EL (cell line): ENCODE measurements at places on chromosomes 6 and 20.

DNA sequence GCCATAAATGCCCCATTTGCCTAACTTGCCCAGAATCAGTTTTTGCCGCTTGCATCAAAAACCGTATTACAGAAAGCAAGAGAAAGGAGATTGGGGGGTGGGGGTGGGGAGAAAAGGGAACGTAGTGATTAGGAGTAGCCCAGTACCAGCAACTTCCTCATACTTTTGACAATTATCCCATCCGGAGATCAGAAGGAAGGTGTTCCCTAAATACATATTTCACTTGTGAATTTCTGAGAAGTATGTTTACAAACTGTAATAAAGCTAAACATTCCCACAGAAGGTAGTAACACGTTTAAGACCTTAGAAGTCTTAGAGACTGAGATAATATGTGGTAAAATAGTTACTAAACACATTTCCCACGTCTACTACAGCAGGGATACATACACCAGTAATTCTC, 14.5 kb downstream of the PREP start:
- no peak for DNase-seq

DNA sequence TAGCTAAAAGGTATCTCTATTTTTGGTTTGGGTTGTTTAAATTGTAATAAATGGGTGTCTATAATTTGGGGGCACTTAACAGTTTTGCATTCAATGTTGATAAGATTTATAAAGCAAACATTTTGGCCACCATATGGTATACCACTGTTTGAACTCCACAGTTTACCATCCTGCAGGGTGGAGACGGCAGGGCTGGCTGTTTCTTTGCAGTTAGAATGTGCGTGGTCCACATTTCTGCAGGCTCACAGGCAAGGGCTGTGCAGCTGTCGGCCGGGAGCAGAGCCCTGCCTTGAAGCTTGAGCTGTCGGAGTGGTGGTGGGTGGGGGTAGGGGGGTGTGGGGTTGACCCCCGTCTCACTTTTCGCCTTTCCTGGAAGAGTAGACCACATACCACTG, 135.9 kb downstream of the CDH4 start:
- DNase-seq = no peak

DNA sequence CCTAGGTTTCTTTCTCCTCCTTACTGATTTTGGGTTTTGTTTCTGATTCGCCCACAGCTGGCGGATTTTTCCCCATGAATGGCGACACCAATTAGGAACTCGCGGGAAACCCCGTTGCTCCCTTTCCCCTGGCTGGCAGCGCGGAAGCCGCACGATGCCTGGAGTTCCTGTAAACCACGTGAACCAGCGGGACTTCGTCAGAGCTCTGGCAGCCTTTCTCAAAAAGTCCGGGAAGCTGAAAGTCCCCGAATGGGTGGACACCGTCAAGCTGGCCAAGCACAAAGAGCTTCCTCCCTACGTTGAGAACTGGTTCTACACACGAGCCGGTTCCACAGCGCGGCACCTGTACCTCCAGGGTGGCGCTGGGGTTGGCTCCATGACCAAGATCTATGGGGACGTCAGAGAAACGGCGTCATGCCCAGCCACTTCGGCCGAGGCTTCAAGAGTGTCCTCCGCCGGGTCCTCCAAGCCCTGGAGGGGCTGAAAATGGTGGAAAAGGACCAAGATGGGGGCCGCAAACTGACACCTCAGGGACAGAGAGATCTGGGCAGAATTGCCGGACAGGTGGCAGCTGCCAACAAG, 3.2 kb upstream of the SEC23B start:
- DNase-seq = no peak

GRCh38 chr6:1426416-1426815, 37.0 kb downstream of the FOXF2 start:
- DNase-seq = no peak

DNA sequence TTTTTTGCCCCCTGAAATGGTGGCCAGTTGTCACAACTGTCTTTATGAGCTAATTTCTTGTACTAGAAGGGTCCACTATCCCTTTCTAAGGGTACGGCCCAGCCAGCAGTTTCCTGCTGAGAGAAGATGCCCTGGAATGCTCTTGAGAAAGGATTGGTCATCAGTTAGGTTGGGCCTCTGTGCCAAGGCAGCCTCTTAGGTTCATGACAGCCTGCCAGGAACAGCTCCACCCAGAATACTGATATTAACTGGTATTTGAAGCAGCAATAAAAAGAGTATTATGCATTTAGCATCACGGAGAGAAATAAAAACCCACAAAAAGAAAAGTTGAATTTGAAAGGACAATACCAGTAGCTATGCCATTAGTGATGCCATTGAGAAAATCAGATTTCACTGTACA, 9.0 kb upstream of the HINT3 start:
- peak; percentile 78 for DNase-seq

DNA sequence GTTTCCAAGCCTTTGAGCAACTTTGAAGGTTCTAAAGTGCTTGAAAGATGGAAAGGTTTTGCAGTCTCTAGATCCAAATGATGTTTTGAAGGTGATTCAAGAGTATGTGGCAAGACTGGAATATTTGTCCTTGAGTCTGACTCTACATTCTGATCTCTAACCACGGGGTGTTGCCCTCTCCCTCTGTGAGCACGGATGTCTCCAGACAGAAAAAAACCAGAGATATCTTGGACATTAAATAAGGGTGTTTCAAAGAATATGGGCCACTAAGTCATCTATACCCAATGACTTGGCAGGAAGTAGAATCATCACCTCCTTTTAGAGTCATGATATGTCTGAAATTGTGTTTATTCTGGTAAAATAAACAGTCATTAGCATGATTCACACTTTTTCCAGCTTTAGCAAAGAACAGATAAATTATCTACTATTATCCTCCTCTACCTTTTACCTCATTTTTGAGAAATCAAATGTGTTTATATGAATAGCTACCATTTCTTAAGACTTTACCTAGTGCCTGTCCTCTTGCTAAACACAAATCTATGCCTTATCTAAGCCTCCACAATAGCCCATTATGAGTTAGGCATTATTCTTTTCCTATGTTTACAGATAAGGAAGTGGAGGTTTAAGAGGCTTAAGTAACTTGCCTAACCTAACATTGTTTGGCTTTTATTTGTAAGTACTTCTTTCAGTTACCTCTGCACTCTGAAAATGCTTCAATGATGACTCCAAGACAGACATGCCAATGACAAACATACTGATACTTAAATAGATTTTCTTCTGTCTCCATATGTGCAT, 384.4 kb downstream of the BMP2 start:
- no peak for DNase-seq

GRCh38 chr6:34362909-34363680, 29.4 kb downstream of the NUDT3 start:
- no peak for DNase-seq

DNA sequence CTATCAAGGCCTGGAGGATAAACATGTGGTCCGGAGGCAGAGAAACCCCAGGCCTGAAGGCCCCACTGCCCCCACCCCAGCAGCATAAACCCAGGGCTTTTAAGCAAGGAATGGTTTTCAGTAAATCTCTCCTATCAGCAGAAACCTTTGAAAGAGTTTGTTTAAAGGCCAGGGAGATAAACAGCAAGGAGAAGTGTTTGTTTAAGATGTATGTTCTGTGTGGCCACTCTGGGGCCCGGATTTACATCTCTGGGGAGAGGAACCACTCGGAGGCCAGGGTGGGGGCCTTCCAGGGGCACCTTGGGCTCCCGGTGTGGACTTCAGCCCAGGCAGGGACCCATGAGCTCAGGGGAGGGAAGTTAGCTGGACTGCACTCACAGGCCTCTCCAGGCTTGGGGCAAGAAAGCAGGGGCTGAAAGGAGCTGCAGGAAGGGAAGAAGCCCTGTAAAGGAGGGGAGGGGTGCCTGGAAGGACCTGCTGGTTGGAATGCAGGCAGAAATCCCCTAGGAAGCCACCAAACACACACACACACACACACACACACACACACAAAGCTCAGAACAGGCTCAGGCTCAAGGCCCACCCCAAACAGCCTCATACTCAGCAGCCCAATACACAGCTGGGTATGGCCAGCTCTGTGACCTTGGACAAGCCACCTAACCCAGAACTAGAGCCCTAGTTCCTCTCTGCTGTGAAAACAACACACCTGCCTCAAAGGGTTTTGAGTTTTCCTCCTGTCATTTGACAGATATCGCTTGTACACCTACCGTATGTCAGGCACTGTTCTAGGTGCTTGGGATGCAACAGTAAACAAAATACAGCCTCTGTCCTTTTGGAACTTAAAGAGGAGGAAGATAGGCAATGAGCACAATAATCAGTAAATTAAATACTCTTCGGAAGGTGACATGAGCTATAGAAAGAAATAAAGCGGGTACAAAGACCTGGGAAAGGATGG, 26.2 kb upstream of the FOXP4 start:
- DNase-seq = no peak

DNA sequence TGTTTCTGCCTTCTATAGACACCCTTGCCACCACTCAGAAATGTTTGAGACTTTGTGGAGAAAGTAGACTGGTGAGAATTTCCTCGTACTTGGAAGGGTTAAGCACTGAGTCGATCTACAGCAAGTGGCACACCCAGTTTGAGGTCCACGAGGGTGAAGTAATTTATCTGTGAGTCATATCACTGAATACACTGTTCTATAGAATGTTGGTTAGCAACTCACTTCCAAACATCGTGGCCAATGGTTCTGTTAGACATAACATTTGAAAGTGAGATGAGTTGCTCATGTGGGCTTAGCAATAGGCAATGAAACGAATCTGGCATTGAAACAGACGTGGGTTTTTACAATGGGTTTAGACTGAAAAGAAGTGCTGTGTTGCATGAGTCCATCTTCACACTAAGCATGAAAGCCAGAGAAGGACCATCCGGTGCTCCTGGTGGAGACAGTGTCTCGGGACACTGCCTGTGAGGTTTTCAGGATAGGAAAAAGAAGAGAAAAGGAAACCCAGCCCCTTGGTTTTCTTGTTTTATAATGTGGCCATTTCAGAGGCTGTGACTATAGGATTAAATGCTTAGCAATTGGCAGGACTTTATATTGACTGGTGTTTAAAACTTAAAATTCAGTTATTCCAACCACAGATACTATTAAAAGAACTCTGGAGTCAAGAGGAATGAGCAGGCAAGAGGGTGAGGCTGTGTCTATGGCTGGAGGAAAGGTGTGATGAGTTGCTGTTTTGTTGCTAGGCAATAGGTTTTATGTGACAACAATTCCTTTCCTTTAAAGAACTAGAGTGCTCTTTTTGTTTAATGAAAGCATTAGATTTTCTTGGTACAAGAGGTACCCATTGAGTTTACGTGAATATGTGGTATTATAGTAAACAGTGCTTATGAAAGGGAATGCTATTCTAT, 31.0 kb upstream of the EZR start:
- DNase-seq = peak; percentile 97

- no peak for DNase-seq
These were observed 52.7 kb upstream of the ELMO2 start for GRCh38 chr20:46458866-46459750.

- no peak for DNase-seq
These were observed 83.3 kb downstream of the MTFR2 start for GRCh38 chr6:136166815-136167214.

GRCh38 chr20:19114410-19114809, 98.0 kb upstream of the SLC24A3 start:
- DNase-seq = no peak
